ENCODE measurements at places on chromosomes 2 and 18.

GRCh38 chr2:15222856-15223255, 338.3 kb downstream of the NBAS start:
- no peak for DNase-seq

GRCh38 chr2:197996583-197996982, 192.2 kb downstream of the PLCL1 start:
- no peak for DNase-seq

- no peak for DNase-seq
Measured at GRCh38 chr2:240558236-240558761, 511 bp upstream of the ANKMY1 start.

- no peak for DNase-seq
Measured at GRCh38 chr2:136468799-136469369, 296.5 kb upstream of the THSD7B start.

- DNase-seq: peak; percentile 63
Measured at GRCh38 chr2:102103992-102104871, 38.3 kb upstream of the IL1R1 start.

GRCh38 chr2:121090088-121090715, 194.8 kb downstream of the TFCP2L1 start:
- DNase-seq: no peak

DNA sequence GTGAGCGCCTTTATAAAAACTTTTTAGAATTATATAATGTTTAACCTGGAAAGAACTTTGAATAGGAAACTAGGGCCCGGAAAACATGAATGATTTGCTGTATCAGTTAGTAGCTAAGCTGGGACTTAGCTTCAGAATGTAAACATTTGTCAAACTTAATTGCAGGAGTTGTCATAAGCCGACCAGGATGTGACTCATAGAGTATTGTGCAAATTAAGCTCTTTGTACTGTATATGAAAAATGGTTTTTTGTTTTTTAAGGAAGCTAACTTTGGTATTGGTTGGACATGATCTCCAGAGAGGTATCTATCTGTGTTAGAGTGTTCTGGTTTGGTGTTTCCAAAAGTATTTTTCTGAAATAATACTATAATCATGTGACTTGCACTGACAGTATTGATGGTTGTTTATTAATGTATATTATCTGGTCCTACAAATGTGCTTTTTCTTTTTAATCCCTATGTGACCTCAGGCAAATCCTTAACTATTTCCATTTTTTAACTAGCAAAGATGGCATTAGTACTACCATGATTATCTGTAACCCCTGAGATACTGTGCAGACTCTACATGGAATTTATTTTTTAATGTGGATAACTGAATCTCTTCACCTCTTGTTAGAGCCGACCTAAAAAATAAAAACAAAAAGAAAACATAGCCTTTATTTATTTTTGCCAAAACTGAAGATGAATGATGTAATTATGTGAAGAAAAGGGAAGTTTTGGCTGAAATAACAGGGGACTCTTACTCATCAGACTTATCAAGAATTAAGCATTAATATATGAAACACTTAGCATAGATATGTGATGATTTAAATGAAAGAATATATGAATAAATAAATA, 11.7 kb downstream of the YIPF4 start:
- DNase-seq: no peak

DNA sequence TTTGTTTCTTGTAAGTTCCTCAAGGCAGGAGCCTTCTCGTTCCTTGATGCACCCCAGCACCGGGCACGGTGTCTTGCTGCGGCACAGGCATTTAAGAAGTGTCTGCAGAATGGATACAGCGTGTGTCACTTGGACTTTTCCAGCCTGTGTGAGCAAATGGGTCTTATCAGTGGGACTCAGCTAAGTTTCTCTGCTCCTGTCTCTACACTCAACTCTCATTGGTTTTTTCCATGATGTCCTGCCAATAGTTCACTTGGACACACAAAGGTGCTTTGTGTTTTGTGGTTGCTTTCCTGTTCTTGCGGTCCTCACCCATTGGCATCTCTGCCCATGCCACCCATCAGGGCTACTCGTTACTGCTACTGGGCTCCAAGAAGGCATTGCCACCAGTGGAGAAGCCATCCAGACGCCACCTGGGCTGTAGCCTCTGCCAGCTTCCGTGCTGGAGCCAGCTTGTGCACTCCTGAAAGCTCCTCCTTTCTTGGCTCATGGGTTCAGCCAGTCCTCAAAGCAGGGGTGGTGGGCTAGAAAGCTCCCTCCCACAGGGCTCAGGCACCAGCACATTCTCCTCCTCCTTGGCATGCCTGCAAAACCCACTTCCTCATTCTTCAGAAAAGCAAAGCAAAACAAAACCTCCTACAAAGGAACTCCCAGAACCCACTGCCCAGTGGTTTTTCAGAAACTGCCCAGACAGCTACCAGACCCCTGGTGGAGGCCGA, 41.4 kb downstream of the IL1R2 start:
- DNase-seq: no peak

DNA sequence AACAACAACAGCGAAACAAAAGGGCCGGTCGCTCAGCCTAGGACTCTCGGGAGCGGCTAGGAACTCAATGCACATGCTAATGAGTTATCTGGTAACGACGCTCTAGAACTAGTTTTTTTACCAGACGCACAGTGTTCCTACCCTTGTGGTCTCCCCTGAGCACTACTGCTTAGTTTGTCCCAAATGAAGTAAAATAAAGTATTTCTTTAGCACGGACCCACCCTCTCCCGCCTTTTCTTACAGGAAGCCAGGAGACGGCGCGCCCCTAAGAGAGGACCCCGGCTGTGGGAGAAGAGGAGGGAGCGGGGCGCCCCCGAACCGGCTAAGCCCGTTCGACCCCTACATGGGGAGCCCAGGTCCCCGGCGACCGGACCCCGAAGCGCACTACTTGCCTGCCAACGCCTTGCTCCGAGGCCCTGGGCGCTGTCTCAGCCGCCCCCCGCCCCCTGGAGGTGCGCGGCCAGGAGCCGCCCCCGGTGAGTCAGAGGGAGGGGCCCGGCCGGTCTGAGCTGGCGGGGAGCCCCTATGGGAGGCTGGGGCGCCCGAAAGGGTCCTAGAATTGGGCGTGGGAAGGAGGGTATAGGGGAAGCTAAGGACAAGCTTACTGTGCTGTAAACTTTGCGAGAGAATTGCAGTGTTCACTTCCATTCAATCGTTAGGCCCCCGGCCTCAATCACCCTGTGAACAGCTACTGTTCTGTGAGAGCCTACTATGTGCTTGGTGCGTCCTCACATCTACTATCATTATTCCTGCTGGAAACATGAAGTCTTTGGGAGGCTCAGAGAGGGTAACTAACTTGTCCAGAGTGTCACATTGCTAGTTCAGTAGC, 3.6 kb upstream of the CAPG start:
- no peak for DNase-seq

DNA sequence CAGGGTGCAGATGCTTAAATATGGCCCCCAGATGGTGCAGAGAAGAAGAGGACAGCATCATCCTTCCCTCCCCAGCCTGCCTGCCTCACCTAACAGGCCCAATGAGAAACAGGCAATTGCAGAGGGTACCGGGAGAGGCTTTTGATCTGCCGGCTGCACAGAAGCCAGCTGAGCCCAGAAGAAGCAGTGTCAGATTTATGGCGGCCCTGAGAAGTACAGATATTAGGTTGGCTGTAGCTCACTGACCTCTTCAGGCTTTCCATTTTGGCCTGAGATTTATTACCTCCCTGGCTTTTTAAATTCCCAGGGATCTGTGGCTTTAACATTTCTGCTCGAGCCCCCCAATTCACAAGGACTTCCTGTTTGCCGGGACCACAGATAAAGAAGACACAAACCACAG, 278.7 kb downstream of the EN1 start:
- no peak for DNase-seq

DNA sequence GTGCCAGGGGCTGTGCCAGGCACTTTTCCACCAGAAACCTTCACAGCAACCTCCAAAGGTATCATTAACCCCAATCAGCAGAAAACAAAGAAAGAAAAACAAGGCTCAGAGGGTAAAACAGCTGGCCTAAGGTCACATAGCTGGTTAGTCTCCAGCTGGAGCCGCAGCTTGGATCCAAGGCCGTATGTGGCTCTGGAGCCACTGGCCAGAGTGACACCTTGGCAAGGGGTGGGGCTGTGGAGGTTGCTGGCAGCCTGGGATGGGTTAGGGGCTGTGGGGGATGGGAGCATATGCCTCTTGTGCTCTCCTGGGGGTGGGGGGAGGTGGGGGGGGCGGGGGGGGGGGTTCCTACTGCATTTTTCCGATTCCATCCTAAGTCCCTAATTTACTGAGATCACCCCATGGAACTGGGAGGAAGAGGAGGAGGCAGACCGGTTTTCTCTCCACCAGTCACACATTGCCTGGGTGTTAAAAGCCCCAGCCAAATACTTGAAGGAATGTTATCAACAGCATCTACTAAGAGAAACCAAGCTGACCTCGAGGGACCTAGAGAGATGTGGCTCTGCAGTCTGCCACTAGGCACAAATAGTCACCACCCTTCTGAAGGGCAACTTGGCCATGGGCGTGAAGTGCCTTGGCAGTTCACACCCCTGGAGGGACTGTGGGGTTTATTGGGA, 8.0 kb downstream of the HAAO start:
- no peak for DNase-seq

- no peak for DNase-seq
Measured at GRCh38 chr2:66555091-66555490, 120.2 kb downstream of the MEIS1 start.

DNA sequence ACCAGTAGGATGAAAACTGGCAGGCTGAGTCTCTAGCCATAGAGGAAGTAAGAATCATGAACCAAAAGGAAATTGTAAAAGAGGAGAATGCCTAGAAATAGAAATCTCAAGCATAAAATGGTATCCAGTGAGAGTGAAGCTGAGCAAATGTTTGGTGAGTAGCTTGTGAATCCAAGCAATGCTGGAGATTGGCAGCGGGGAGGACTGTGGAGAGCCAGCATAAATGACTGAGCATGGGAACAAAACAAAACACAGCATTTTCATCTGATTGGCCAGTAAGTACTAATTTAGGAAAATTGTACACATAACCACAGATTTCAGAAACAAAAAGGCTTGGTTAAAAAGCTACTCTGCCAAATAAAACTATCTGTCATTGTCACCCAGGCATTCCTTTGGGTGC, 390.0 kb downstream of the STK39 start:
- no peak for DNase-seq

DNA sequence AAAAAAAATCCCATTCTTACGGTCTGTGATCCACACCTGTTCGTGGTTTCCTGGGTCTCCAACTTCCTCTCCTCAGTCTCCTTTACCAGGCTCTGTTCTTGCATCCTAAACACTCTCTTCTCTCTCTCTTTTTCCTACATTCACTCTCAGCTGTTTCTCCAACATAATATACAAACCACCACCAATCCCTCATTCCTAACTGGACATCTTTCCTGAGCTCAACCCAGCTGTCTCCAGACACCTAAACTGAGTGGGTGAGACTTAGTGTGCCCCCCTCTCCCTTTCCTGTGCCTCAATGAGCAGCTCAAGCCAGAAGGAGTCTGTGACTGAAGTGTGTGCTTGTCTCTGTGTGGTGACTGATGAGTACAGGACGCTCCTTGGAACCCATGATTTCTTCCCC, 59.4 kb downstream of the LIPG start:
- no peak for DNase-seq

- DNase-seq: no peak
Measured at GRCh38 chr18:63177919-63178821, 141.4 kb downstream of the BCL2 start.

DNA sequence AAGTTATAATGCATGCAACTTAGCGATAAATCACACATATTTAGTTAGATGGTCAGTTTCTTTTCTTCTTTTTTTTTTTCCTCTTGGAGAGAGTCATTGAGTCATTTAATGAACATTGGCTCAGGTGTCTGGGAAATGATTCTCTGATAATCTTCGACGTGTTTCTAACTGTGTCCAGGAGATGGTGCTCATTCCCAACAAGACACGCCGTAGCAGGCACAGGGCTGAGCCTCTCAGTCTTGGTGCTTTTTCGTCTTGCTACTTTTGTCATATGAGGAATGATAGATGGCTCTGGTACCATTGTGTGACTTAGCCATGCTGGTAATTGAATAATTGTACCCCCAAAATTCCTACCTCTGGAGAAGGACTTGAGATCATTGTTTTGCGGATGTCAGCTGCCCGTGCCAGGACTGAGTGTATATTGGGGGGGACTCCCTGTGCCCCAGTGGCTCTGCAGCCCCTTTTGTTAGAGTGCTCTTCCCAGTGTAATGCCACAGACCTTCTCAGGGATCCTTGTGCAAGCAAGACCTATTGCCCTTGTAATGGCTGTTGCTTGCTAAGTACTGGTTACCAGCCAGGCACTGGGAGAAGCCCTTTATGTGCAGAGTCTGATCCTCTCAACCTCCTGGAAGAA, 107.6 kb upstream of the CYRIA start:
- no peak for DNase-seq

DNA sequence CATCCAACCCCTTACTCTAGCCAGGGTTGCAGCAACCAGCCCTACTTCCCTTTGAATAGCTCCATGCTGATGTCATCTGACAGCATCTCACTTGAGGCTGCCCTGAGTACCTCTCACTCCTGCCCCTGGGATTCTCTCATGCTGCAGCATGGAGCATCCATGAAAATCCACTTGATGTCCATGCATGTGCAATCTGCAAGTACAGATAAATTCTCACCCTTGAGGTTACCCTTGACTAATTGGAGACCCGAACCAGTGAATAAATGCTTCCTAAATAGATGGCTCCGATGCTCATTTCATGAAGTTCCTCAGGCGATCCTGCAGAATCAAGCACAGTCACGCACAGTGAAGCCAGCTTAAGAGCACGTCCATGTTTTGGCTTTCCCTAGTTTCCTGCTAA, 298.3 kb downstream of the RBM43 start:
- no peak for DNase-seq

DNA sequence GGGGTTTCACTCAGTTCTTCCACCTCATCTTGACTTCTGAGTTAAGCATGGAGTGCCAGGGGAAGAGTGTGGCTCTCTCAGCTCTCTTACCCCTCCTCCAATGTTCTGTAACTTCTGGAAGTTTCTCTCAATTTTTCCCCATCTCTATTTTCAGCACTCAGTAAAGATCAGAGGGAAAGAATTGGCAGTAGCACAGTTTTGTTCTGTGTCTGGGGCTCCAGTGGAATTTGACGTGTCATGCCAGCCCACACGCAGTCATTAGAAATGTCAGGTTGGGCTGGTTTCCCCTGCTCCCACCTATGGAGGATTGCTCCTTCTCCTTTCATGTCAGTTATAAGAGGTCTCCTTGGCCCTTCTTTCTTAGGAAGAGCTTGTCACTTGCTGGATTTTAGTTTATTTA, 104.6 kb upstream of the COL3A1 start:
- DNase-seq: no peak

- DNase-seq: no peak
Measured at GRCh38 chr2:228699400-228699799, 517.9 kb upstream of the SPHKAP start.

- DNase-seq: no peak
Measured at GRCh38 chr2:48107326-48107925, 201.1 kb upstream of the FBXO11 start.

- peak; percentile 100 for DNase-seq
Measured at GRCh38 chr2:112275311-112275886, at the start of gene ZC3H6. TSS of gene ZC3H6 (plus strand) at chr2:112275597. CDS start at chr2:112275995, 398 bp downstream.

DNA sequence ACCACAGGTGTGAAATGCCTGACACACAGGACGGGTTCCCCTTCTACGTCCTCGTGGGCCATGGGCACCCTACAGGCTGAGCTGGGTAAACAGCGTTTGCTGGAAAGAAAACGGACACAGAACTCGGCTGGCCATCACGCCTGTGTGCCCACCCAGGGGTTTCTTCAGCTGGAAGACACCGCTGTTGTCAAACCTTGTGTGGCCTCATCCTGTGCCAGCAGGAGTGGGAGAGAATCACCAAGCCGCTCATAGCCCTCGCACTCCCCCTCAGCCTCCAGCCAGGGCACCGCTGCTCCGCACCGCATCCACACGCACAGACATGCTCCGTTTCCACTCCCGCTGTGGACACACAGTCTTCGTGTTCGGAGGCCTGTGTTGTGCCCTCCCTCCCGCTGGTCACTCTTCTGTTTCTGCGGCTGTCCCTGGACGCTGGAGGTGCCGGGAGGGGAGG, 161.4 kb downstream of the PXDN start:
- no peak for DNase-seq

All from stimulated activated CD4-positive, alpha-beta T cell treated with anti-CD3 and anti-CD28 coated beads, Interleukin-2, amount 100 ng/mL, for 48 hours (primary cell).